Activated CD4-positive, CD25-positive, alpha-beta regulatory T cell treated with anti-CD3 and anti-CD28 coated beads, Interleukin-2, amount 50 U/mL, for 72 hours (primary cell): ENCODE measurements at places on chromosomes 7 and 10.

DNA sequence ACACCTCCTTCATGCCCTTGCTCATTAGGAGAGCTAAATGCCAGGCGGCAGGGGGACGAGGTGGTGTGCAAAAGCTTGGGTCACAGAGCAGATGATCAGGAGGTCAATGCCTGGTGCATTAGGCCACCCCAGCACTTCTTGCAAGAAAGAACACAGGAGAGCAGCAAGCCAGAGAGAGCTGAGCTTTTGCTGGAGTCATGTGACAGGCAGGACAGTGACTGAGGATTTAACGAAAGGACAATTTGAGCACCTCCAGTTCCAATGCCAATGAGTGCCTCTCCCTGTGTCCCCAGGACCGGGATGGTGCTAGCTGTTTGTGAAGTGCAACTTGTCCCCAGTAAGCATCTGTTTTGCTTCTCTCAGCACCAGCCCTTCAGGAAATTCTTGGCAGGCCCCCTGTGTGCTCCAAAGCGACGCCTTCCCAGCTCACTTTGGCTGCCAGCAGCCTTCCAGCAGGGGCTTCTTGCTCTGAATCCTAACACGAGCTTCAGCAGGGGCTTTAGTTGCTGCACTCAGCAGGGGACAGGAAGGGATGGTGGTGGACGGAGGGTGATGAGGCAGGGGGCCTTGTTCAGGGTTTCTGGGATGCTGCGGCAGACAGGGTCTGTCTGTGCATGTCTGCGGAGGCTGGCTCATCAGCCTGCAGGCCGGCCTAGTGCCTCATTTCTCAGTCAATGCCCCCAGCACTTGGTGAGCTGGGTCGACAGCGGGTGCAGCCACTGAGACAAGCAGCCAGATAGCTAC is 368.1 kb downstream of the RPS24 start:
- no peak for DNase-seq

DNA sequence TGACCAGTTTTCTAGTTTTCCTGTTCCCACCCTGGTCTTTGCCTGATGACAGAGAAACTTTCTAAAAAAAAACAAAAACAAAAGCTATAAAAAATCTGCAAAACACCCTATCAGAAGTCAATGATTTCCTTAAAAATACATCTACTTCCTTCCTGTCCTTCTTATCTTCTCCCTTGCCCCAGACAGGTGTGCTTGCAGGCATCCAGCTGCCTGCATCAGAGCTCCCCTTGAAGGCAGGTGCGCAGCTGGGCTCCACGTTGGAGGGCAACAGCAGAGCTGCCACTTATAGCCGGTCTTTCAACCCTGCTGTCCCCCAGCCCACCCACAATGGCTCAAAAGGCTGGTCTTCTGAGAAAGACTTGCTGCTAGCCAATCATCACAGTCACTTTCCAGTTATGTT is 29.8 kb downstream of the UBE2D4 start:
- DNase-seq, result no peak

DNA sequence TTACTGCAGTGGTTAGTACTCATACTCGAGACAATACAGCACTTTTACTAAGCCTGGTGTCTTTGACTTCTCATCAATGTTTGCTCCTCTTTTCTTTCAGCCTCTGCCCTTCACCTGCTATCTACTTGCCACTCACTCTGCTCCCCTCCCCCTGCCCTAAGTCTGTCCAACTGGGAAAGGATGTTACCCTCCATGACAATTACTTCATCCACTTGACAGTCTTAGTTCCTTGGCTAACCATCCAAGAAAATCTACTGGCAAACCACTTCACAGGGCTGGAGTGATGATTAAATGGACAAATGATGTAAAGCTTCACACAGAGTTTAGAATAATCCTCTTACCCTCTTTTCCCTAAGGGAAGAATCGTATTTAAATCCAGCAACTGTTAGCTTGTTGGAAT is 8.2 kb upstream of the DLD start:
- DNase-seq, result no peak

- DNase-seq, result no peak
Measured at GRCh38 chr7:149444287-149444686, 16.6 kb downstream of the ZNF777 start.

- no peak for DNase-seq
Measured at GRCh38 chr10:17001297-17001744, 128.3 kb downstream of the CUBN start.

DNA sequence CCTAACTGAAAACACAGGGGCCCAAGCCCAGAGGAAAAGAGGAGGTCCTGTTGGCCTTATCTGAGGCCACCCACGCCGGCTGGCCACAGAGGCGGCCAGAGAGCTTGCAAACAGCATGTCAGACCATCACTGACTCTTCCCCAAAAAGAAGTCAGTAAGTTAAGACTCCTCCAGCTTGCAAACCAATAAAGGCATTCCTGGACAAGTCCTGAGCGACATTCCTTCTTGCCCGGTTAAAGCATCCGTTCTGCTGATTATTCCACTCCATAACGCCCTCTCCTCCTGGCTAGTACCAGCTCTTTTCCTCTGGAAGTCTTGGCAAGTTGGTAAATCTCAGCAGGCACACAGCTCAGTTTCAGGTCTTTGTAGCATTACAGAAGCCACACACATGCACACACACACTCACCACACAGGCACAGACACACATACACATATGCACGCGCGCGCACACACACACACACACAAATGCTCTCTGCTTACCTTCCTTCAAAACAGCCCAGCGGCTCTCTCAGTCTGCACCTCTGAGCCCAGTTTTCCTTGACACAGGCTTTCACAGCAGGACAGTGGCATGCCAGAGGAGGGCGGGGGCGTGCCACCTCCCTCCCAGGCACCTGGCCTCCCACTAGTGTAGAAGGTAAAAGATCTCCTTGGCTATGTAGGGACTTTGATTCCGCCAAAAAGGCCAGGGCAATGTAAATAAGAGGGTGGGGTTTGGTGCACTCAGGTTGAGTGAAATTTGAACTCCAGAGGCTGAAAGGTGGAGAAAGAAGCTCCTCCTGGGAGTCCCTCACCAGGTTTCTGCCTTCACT is 201.4 kb downstream of the TNS3 start:
- no peak for DNase-seq

DNA sequence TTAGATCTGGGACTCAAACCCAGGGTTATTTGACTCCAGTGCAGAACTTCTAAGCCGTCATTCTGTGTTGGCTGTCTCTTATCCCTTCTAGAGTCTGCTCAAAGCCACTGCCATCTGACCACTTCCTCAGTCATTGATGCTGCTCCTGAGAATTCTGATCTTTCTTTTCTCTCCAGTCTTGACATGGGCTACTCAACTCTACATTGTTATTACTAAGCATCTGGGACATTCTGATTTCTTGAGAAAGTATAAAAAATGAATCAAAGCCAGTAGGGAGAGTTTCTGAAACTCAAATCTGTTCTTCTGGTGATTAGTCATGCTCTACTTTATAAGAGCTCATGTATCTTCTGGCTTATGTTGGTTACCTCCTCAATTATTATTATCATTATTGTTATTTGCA is 48.7 kb downstream of the ANK3 start:
- no peak for DNase-seq

GRCh38 chr7:107996072-107996882 is 6.7 kb downstream of the LAMB1 start:
- DNase-seq, result no peak

DNA sequence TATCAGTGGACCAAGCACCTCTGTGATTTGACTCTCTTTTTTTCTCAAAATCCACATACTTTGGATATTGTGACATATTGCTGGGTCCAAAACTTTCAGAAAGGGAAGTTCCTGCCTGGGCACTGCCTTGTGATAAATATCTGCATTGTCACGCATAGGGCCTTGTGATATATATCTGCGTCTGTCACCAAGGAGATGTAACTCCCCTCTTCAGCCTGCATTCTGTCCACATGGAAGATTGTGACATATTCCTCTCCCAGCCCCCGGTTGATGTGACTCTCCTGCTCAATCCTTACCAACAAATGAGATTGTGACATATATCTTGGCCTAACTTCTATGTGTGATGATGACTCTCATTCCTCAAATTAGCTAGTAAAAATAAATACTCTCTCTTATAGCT is 25.4 kb upstream of the ZNF107 start:
- no peak for DNase-seq

DNA sequence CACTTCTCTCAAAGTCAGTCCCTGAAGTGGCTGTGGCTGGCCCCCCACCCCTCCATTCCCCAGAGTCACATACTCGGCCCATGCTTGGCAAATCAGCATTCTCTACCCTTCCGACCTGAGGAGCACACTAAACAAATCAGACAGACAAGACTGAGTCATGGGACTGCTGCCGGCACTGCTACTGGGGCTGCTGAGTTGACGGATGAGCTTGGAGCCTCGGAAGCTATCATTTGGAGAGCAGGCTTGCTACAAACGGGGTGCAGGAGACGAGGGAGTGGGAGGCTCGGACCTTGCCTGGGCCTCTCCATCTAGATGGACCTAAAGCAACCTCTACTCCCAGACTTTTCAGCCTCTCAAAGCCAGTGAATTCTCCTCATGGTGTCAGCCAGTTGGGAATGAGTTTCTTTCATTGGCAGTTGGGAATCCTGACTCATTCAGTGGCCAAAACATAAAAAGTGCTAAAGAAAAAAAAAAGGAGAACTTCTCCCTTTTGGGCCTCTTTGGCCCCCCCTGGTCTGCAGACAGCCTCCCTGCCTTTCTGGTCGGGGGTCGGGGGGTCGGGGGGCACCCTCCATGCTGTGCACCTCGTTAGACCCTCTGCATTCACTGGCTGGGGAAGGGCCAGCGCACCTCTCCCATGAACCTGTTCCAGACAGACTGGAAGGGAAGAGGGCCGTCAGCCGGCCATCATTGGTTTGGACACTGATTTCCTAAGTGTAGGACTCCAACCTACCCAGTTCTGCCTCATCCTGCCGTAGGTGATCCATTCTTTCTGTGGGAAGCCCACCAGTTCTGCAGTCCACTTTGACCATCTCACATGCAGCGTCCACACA is 52.3 kb upstream of the COL13A1 start:
- DNase-seq, result no peak

DNA sequence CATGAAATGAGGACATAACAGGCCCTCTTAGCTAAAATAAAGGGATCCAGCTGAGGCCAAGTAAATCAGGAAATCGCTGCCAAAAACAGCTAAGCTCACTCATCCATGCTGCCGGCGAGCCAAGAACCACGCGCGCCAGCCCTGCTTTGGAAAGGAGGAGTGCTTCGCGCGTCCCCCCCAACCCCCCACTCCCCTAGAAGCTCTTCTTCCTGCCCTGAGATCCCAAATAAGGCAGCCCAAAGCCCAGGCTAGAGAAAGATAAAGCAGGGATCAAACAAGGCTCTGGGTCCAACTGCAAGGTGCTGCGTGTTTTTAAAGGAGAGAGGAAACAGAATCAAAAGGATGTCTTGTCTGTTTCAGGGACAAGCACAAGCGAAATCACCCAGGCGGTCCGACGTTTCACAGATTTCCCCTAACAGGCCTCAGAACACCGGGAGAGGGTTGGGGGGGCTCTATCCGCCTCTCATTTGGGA is 168.3 kb upstream of the AUTS2 start:
- DNase-seq, result no peak

GRCh38 chr7:155291045-155291530 is 6.6 kb upstream of the INSIG1 start:
- no peak for DNase-seq

DNA sequence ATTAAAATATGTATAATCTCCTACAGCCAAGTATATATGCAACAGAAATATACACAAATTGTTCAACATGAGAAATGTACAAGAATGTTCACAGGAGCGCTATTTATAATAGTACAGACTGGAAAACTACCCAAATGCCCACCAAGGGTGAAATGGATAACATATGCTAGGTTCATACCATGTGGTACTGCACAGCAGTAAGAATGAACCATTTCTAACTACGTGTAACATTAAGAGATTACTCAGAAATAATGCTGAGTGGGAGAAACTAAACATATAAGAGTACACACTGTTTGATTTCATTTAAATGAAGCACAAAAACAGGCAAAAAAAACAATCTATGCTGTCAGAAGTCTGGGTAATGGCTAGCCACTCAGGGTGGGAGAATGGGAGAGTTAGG is 45.8 kb downstream of the RNLS start:
- no peak for DNase-seq

DNA sequence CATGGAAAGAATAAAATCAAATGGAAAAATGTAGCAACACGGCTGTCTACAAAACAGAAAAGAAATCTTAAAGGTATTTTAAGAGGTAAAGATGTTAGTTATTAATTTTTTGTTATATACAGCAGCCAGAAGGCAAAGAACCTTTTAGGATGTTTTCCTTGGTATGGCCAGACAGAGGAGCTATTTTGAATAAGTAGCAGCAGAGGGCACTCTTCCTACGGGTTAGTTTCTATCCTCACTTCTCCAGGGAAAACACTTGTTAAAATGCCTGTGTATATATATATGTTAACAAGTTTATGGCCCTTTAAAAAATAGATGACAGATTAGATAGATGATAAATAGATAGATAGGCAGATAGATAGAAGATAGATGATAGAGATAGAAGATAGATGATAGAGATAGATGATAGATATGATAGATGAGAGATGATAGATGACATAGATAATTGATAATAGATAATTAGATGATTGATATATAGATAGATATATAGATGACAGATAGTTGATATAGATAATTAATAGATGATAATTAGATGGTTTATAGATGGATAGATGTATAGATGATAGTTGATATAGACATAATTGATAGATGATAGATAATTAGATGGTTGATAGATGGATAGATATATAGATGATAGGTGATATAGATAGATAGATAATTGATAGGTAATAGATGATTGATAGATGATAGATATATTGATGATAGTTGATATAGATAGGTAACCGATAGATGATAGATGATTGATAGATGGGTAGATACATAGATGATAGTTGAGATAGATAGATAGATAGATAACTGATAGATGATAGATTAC is 57.8 kb upstream of the WIPF3 start:
- DNase-seq, result no peak

DNA sequence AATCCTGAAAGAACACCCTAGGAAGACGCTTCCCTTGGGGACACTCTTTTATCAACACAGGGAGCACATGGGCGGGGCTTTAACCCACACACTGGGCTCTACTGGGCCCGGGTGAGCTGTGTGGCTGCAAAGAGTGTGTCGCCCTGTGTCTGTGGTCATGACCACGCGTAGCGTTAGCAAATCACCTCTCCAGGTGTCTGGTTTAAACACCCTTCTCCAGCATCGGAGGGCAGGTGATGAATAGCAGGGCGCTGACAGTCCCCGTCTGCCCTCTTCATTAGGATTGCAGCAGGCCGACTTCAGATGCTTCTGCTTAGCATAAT is 127.7 kb downstream of the ADARB2 start:
- DNase-seq, result no peak

DNA sequence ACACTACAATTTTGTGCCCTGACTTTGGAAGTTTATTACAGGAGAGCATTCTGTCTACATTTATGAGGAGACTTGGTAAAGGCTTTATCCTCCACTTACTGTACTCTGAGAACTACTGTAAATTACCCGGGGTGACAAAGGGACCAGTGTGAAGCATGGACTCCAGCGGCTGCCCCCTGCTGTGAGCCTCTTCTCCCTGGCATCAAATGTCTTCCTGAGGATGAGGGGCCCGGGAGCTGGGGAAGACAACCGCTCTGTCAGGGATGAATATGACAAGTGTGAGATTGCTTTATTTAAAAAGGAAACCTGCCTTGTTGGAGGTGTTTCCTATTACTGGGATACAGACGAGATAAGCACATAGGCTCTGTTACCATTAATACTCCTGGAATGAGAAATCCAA is 714.8 kb downstream of the CCSER2 start:
- no peak for DNase-seq

- no peak for DNase-seq
Measured at GRCh38 chr10:4046030-4046429, 261.0 kb upstream of the KLF6 start.
